ENCODE measurements at places on chromosomes 1 and 21.

- DNase-seq = no peak
These were observed 10.0 kb downstream of the FAM163A start for GRCh38 chr1:179753061-179753460.

DNA sequence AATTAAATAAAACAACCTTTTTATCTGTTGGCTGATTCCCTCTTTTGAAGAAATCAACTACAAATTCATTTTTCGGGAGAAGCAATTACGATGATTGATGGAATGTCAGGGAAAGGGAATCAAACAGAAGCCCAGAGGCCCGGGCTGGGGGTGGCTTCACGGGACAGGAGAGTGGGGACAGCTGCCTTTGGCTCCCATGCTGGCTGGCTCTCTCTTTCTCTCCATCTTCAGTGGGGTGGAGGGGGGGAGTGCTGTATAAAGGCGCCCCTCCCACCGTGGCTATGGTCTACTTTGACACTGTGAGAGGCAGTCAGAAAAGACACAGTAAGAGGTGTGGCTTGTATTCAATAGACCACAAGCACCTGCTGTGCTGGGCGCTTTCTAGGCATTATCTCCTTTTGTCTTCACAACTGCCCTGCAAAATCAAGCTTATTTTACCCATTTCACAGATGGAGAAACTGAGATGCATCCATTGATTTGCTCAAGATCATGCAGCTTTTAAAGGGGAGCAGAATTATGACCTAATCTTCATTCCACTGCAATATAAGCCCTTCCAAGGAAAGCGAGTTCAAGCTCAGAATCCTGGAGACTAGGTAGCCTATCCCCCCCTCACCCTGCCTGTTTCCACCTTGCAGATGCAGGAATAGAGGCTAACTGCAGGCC is 92.9 kb downstream of the GRIK3 start:
- DNase-seq = no peak

- no peak for DNase-seq
These were observed 11.8 kb upstream of the MMEL1 start for GRCh38 chr1:2644591-2645101.

GRCh38 chr1:187605736-187606135 is 777.0 kb downstream of the PLA2G4A start:
- DNase-seq = no peak

GRCh38 chr1:15765495-15766194 is 7.0 kb downstream of the FBLIM1 start:
- no peak for DNase-seq

- no peak for DNase-seq
These were observed 3.0 kb downstream of the KIAA2013 start for GRCh38 chr1:11923069-11923826.

- no peak for DNase-seq
These were observed 348.3 kb downstream of the DPYD start for GRCh38 chr1:97572561-97572960.

DNA sequence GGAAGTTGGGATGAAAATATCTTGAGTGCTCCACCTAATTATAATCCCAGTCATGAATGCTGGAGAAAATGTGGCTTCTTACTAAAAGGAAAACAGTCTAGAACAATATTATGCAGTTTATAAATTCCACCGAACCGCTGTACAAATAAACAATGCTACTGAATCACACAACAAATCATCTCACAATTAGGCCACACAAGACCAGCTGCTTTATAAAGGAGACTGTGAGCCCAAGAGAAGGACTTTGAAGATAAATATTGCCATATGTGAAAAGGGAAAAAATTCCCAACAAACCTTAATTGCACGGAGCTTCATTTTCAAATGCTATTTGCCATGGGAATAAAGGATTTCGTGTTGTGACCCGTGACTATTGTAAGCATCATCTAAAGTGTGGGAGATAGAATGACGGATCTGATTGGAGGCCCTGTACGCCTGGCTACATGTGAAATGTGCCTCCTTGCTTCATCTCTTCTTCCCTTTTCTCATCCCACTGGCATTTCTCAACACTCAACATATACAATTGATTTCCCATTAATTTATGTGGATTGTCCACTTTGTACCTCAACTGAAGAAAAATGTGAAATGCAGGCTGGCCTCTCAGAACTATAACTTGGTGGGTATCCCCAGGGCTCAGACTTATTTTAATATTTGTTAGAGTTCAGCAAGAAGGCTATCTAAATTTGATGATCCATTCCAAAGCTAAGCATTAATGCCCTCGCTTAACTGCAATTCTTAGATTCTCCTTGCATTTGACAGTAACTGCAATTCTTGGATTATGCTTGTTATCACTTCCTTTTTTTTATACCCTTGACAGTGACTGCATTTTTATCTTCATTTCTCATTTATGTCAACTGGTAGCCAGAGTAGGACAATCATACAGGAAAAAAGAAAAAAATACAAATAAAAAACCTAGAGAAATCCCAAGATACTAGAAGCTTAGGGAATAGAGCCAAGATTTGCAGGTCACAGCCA is 122.3 kb downstream of the TGFB2 start:
- DNase-seq = no peak

GRCh38 chr1:31756578-31756977 is 7.6 kb downstream of the ADGRB2 start:
- no peak for DNase-seq

GRCh38 chr21:46639489-46640386 is 4.3 kb downstream of the PRMT2 start:
- DNase-seq = no peak

DNA sequence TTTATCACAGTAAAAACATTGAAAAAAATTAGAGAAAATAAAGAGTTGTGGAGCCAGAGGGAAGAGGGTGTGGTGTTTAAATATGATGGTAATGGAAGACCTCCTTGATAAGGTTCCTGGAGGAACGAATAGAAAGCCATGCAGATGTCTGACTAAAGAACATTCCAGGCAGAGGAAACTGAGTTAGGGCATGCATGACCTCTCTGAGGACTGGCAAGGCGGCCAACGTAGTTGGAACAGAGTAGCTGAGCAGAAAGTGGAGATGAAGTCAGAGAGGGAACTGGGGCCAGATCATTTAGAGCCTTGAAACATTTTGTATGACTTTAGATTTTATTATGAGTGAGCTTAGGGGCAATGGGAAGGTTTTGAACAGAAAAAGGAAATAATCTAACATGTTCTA is 377.5 kb downstream of the HLX start:
- DNase-seq = no peak

- DNase-seq = no peak
These were observed 137.4 kb downstream of the C1orf21 start for GRCh38 chr1:184524248-184524647.

GRCh38 chr1:1788646-1789431 is 10.6 kb upstream of the NADK start:
- DNase-seq = no peak

DNA sequence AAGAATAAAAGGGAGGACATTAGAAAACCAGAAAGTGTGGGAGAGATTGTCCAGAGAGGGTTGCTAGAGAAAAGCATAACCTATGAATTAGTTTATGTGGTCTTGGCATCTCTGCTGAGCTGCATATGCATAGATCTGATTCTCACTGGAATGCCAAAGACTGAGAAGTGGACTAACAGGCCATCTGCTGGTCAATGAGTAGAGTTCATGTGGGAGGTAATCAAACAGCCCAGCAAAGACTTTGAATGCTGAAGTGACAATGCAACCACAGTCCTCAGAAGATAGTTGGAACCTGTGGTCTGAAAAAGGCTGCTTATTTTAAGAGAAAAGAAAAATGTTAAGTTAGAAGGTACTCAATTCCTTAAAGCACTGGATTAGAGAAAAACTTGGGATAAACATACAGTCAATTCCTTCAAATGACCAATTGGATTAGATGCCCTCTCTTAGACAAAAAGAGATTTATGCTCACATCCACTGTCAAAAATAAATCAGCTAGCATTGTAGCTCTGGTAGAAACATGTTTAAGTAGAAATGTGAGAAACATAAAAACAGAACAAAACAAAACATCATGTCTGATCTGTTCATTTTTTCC is 382.8 kb downstream of the AMY1C start:
- peak; percentile 22 for DNase-seq

DNA sequence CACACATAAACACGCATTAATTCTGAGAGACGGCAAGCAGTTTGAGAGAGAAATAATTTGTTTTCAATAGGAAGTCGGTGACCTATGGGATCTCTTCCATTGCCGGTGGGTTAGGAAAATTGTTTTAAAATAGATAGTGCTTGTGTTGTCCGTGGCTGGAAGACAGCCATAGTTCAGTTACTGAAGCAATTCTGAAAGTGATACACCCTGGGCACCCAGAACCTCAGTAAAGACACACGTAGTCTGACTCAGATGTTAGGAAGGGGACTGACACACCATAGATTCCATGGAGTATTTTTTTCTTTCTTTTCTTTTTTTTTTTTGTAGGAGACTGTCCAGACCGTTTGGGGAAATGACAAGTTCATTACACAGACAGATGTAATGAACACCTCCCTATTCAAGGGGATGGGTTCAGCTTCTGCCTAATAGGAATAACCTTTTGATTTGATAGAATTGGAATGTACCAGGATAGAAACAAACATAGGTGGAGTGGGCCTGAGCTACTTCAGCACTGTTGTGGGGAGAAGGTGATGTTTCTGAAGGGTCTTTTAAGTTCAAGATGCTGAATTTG is 1.6 kb downstream of the C1orf21 start:
- no peak for DNase-seq

GRCh38 chr1:233440951-233441401 is 113.5 kb downstream of the MAP3K21 start:
- DNase-seq = peak; percentile 57

DNA sequence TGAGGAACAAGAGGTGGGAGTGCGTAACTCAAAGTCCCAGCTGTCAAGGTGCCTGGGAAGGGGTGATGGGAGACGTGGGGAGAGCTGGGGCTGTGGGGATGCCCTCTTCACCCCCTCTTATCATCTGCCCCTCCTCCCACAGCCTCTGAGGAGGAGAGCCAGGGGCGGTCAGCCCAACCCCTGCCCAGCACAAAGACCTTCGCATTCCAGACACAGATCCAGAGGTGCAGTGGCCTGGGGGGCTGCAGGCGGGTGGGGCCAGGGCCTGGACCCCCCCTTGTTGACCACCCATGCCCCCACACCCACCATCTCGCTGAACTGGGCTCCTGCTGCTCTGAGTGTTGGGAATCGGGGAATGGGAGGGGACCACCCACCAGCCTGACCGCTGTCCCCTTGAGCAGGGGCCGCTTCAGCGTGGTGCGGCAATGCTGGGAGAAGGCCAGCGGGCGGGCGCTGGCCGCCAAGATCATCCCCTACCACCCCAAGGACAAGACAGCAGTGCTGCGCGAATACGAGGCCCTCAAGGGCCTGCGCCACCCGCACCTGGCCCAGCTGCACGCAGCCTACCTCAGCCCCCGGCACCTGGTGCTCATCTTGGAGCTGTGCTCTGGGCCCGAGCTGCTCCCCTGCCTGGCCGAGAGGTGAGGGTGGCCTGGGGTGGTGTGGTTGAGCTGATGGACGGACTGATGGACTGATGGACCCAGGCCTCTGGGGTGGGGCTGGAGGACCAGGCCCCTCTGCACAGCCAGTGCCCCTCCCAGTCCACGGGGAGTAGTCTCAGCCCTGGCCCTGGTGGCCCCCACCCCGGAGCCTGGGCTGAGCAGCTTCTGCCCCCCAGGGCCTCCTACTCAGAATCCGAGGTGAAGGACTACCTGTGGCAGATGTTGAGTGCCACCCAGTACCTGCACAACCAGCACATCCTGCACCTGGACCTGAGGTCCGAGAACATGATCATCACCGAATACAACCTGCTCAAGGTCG is 29.7 kb downstream of the TRIM11 start:
- DNase-seq = no peak

GRCh38 chr1:116908820-116909511 is 750 bp upstream of the PTGFRN start:
- DNase-seq = no peak

DNA sequence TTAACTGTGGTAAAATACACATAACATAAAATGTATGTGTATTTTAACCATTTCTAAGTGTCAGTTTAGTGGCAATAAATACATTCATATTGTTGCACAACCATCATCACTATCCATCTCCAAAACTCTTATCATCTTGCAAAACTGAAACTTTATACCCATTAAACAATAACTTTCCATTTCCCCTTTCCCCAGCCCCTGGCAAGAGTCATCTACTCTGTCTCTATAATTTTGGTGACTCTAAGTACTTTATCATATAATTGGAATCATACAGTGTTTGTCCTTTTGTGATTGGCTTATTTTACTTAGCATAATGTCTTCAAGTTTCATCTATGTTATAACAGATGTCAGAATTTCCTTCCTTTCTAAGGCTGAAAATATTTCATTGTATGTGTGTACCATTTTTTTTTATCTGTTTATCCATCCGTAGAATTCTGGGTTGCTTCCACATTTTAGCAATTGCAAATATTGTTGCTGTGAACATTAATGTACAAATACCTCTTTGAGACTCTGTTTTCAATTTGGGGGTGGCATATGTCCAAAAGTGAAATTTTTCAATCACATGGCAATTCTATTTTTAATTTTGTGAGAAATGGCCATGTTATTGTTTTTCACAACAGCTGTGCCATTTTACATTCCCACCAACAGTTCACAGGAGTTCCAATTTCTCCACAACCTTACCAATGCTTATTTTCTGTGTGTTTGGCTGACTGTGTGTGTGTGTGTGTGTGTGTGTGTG is 153.9 kb upstream of the GORAB start:
- no peak for DNase-seq

DNA sequence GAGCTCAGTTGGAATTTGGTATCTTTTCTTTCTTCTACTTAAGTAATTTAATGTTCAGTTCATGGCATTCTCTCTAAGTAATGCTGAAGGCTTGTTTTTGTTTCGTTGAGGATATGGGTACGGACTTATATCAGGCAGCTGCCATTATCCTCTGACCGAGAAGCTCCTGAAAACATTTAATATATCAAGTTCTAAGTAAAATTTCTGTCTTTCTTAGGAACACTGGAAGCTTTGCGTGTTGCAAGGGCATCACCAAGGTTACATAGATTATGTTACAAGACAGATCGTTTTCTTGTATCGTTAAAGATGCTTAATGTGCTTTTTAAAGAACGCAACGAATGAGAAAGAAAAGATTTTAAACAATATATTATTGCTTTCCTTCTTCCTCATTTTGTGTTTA is 1.0 kb upstream of the GALNT2 start:
- DNase-seq = no peak

DNA sequence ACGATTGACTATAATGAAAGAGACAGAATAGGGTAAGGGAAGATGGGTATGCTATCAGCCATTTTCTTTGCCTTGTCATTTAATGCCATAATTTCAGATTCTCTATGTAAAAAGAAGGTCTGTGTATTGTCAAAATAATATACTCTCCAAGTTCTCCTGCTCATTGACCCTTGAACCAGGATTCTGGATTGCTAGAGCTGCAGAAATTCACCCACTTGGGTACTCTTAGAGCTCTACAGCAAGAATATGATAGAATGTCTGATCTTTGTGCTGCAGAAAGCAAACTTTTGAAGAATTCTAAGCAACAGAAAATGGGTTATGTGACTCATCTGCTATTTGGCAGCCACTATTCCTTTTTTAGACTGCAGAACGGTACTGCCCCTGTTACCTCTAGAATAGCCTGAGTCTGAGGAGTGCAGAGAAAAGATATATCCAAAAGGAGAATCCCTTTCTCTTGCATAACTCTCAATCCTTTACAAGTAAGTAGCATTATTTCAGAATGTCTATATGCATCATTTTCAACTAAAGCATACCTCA is 78.2 kb upstream of the TENT5C start:
- DNase-seq = no peak

- DNase-seq = no peak
These were observed 176.2 kb downstream of the PCP4 start for GRCh38 chr21:40043423-40043822.

All from right renal pelvis (tissue), 4 donors.